ENCODE measurements at places on chromosomes 5 and 9. TPM values are rescaled to one million over a fixed set of nuclear protein-coding genes. Genes with fewer than 3 reads are reported as not detected.

The IFNK gene
- total RNA-seq = not detected

DNA sequence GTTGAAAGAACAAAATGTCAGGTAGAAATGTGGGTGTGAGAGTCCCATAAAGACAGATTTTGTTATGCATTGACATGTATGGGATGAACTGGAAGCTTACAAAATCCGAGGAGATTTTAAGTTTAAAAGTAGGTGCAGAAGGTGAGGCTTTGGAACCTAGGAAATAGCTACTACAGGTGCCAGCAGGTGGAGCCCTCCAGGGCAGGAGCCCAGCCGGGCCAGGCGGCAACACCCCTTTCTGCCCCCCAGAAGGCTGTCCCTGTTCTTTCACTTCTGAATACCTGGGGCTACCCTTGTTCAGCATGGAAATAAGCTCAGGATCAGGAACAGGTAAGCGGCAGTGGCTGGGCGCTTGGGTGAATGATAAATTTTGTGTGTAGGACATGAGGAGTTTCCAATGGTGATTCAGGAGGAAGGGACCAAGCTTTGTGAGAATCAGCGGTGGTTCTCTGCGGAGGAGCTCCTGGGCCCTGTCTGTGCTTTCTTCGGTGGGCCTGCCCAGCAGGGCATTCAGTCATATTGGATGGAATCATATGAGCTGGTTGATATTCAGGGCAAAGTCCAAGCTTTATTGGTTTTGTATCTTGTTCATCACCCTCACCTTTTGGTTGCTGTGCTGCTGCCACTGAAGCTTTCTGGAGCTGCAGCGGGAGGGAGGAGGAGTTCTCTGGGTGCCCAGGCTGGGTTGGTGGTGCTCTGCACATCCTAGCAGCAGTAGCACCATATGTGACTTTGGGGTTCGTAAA is 12.3 kb downstream of the PCBD2 start:
- no peak for DNase-seq

GRCh38 chr5:68740226-68740910 is 353.4 kb upstream of the SLC30A5 start:
- DNase-seq = no peak

DNA sequence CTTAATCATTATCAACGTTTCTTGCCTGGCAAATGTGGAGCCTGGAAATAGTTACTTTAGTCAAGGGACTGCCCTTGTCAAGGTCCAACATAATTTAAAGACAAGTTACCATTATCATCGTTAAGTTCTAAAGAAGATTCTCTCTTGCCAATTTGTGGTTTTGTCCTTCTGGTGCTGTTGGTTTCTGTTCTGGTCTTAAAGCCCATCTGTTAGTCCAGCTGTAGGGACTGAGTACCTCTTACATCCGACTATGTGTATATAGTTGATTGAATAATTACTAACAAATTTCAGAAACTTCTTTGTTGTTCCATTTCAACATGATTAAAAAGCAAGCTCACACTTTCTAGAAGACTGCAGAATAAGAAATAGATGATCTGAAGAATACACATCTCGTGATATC is 1854.9 kb downstream of the MAT2B start:
- no peak for DNase-seq

The AFF4 gene
- 90.3 TPM for total RNA-seq

- DNase-seq = no peak
Observed at GRCh38 chr9:135198586-135199285, 111.3 kb downstream of the OLFM1 start.

DNA sequence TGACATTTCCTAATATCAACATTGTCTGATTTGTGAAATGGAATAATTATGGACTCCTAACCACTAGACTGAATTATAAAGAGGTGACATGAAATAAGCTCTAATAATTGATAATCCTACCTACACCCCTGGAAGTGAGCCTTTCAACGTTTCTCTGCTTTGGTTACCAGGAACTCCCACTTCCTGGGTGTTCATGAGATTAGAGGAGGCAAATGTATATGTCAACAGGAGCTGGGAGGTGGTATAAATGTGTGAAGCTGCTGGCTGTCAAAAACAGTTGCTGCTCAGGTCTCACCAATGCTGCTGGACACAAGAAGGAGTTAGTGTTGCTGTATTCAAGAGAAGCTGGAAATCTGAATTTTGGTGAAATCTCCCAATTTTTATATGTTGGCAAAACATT is 96.8 kb downstream of the CAMK4 start:
- no peak for DNase-seq

- no peak for DNase-seq
Observed at GRCh38 chr9:16247188-16247875, 623.1 kb downstream of the BNC2 start.

The ZBTB34 gene
- total RNA-seq = 7.3 TPM

- no peak for DNase-seq
Observed at GRCh38 chr5:135399794-135400542, 937 bp upstream of the MACROH2A1 start.

GRCh38 chr5:107869438-107870115 is 198.8 kb upstream of the EFNA5 start:
- no peak for DNase-seq

- DNase-seq = no peak
Observed at GRCh38 chr5:87954121-87954520, 314.5 kb downstream of the TMEM161B start.

DNA sequence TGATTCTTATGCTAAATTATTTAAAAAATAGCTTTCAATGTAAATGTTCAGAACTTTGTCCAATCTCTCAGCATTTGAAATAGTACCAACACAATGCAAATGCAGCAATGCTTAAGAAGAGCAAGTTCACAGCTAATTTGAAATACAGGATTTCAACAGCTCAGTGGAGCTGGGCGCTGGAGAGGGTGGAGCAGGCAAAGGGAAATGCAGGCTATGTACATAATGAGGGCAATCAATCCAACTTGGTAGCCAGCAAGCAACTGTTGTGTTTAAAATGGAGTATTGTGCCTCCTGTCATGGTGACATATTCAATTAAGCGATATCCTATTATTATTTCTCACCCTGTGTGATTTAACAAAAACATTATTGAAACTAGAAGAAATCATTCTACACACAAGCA is 568.8 kb downstream of the PSAT1 start:
- DNase-seq = no peak

GRCh38 chr5:148748702-148749392 is 77.6 kb upstream of the ADRB2 start:
- no peak for DNase-seq

DNA sequence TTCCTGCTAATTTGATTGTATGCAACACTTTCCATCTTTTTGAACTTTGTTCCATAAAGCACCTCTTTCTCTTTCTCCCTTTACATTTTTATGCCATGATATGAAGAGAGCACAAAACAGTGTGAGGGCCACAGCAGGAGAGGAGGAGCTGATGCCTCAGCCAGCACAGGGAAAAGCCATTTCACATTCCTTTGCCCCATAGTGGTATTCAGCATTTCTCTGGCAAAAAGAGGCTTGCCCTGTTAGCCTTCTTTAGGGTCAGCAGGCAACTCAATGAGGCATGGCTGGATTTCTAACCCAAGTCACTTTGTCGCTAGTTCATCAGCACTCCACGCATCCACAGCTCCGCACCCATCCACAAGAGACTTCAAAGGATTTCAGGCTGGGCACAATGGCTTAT is 23.1 kb upstream of the TRPC7 start:
- no peak for DNase-seq

The ORM2 gene
- not detected for total RNA-seq

- no peak for DNase-seq
Observed at GRCh38 chr5:119280380-119280779, 75.4 kb upstream of the TNFAIP8 start.

DNA sequence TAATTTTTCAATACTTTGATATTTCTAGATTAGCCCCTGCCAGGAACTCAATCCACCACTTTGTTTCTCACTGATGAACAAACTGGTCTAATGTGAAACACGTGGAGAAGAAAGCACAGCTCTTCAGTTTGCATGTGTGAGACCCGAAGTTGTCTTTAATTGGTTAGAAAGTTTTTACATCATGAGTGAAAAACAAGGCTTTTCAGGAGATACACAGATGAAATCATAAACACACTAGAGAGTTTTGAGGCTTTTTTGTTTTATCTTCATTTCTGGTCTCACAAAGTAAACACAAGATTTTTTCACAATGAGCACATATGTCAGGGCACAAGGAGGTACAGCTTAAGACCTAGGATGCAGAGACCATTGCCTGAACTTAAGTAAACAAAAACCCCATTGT is 84.5 kb upstream of the MOCS2 start:
- DNase-seq = no peak

GRCh38 chr9:128629852-128630545 is 26.6 kb downstream of the DYNC2I2 start:
- no peak for DNase-seq

The ZCCHC7 gene
- 24.2 TPM for total RNA-seq

DNA sequence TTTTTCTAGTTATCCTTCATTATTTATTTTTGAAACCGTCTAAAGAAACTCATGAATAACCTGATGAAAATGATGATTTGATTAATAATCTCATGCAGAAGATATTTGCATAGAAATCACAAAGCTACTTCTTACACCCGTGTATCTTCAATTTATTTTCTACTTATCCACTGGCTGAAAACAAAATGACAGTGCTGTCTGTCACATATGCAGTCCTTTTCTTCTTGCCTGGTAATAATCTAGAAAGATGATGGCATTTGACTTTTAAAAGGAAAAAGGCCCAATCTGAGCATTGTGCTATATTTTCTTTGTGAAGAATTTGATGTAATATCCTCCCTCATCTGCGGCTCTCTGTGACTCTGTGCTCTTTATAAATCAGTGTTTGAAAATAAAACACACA is 253.3 kb downstream of the PRR16 start:
- no peak for DNase-seq

DNA sequence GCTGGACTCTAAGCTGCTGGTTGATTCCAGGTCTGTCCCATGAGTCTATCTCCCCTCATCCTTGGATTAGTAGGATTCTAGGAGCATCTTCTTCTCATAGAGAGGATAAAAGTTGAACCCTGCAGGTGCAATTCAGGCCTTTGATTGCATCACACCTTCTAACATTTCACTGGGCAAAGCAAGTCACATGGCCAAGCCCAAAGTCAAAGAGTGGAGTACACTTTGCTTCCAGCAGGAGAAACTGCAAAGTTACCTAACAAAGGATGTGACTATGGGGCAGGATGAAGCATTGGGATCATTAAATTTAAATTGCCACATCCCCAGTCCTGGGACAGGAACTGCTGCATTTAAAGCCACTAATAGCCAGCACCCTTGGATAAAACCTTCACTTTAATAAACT is 51.0 kb upstream of the EGFLAM start:
- no peak for DNase-seq

DNA sequence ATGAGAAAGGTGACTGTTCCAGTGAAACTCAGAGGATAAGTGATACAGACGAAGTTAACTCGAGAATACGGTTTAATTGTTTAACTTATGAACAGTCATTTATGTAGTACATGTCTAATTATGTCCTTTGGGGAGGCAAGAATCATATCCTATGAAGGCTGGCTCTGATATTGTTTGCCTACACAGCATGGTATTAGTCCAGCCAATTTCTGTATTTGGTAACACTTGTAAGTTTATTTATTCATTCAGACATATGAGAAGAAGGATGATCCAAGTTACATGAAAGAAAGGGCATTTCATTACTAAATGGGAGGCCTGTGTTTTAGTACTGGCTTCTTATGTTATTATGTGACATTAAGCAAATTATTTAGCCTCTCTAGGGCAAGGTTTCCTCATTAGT is 199.7 kb downstream of the NNT start:
- DNase-seq = no peak

The SLC34A1 gene
- total RNA-seq = not detected

GRCh38 chr5:94901191-94901979 is 282.9 kb downstream of the SLF1 start:
- DNase-seq = no peak

DNA sequence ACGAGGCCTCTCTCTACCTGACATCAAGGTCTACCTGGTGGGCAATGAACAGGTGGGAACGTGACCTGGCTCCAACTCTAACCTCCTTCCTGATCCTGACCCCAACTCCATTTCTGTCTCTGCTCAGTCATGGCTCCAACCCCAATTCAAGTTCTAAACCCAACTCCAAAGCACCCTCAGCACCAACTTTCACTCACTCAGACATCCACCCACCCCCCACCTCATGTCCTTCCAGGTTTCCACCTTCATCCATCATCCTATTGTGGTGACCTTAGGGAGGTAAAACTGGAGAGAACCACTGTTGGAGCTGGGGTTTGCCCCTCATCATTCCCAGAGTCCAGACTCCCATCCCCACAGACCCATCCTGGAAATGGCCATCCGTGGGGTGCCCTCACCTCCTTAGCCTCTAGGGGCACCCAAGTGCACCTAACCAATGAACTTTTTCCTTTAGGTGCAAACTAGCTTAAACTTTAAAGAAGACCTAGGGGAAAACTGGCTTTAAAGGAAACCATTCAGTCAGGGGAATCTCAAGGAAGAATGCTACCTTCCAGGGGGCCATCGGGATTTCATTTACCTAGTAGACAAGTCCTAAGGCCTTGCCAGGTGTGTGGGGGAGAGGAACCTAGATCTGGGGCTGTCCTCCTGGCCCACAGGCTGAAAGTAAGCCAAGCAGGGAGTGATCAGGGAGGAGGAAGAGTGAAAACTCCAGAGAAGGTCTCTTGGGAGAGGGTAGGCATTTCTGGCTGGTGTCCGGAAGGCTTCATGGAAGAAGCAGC is 11.3 kb downstream of the RGS14 start:
- DNase-seq = no peak

- no peak for DNase-seq
Observed at GRCh38 chr5:148808864-148809642, 17.4 kb upstream of the ADRB2 start.

The TRIP13 gene
- 0.95 TPM for total RNA-seq

DNA sequence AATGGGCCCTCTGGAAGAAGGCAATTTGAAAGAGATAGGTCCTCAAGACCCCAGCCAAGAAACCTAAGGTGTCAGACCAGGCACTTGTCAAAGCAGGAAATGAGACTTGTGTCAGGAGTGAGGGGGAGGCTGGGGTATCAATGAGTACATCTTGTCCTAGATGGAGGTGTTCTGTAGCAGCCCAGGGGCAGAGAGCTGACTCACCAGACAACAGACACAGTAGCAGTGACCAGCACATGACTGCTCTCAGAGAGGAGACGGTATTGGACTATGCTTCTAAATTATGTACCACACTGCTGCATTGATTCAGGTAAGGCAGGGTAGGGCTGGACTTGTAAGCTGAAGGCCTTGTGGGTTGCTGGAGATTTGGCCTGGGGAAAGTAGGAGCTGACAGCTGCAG is 551.2 kb upstream of the KLF4 start:
- no peak for DNase-seq

GRCh38 chr5:20609126-20609525 is 621.1 kb upstream of the CDH18 start:
- DNase-seq = no peak

GRCh38 chr5:62828742-62829603 is 250.4 kb downstream of the LRRC70 start:
- DNase-seq = no peak

DNA sequence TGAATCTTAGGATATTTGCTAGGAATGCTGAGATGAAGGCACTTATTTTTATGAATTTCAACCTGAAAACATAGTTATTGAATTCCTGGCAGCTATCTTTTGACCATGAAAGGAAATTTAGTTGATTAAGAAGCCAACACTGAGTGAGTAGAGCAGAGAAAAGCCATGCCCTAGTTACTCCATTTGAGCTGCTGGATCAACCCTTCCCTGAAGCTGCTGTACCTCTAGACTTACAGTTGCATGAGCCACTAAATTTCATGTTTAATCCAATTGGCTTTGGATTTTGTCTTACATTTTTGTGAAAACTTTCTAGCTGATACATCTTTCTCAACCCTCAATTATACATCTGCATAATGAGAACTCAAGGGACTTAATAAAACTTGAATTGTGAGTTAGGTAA is 54.6 kb downstream of the CDC42SE2 start:
- no peak for DNase-seq

The ZBED3 gene
- total RNA-seq = 9.7 TPM
